Activated CD8-positive, alpha-beta T cell treated with anti-CD3 and anti-CD28 coated beads, Interleukin-2, amount 10 ng/mL, durations not matched to agents 7 days and 5 days (primary cell): ENCODE measurements at places on chromosomes 5 and 9. TPM values are rescaled to one million over a fixed set of nuclear protein-coding genes. Genes with fewer than 3 reads are reported as not detected.

- no peaks in the 10 kb centered on the region for H3K36me3 ChIP-seq
- H3K4me3 ChIP-seq, result no peak overlapping the region
- H3K4me1 ChIP-seq, result no peaks in the 10 kb centered on the region
Observed at GRCh38 chr9:134253606-134254205, 72.5 kb upstream of the RXRA start.

GRCh38 chr5:2139478-2139877 lies 256.8 kb upstream of the IRX4 start:
- H3K27me3 ChIP-seq, result no peaks in the 10 kb centered on the region
- no peak for DNase-seq
- no peaks in the 10 kb centered on the region for H3K4me1 ChIP-seq
- no peak overlapping the region for H3K4me3 ChIP-seq

- H3K4me1 ChIP-seq, result peaks cover 40% of the 10 kb centered on the region
- no peak overlapping the region for H3K27ac ChIP-seq
- no peak overlapping the region for H3K4me3 ChIP-seq
- H3K36me3 ChIP-seq, result no peaks in the 10 kb centered on the region
- no peak for DNase-seq
Observed at GRCh38 chr9:132853482-132853881, 24.6 kb downstream of the AK8 start.

- no peaks in the 10 kb centered on the region for H3K36me3 ChIP-seq
- peaks cover 20% of the 10 kb centered on the region for H3K27me3 ChIP-seq
- no peak for DNase-seq
- H3K27ac ChIP-seq, result no peak overlapping the region
Observed at GRCh38 chr5:73663161-73663859, 37.3 kb downstream of the ARHGEF28 start.

DNA sequence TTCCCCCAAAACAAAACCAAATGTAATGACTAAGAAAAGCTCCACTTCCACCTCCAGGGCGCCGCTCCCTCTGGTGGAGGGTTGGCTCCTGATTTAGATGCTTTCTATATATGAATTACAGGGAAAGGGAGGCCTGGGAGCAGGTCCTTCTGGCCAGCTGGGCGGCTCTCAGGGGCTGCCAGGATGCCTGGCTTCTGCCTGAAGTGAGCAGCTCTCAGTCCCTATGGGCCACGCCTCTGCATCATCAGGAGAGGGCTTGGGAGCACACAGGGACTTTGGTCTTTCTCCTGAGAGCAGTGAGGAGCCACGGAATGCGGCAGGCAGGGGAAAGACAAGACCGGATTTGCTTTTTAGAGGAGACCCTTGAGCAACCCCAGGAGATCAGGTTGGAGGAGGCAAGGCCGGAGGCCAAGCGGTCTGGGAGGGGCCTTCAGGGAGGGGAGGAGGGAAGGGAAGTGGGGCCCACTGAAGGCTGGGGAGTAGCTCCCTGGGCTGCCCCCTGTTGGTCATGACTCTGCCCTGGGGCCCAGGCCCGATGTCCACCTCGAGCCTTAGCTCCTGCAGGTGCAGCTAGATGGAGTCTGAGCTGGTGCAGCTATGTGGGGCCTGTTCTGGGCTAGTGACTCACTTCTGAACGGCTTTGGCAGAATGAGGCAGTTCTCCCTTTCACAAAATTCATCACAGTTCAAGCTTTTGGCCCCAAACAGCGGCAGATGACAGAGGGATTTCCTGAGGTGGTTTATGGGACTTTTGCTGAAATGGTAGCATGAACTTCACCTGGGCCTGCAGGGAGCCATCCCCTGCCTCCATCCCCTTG lies 11.3 kb upstream of the GRHPR start:
- peaks cover 22% of the 10 kb centered on the region for H3K4me1 ChIP-seq
- H3K4me3 ChIP-seq, result no peak overlapping the region
- H3K27ac ChIP-seq, result no peak overlapping the region
- peaks cover 5% of the 10 kb centered on the region for H3K27me3 ChIP-seq

DNA sequence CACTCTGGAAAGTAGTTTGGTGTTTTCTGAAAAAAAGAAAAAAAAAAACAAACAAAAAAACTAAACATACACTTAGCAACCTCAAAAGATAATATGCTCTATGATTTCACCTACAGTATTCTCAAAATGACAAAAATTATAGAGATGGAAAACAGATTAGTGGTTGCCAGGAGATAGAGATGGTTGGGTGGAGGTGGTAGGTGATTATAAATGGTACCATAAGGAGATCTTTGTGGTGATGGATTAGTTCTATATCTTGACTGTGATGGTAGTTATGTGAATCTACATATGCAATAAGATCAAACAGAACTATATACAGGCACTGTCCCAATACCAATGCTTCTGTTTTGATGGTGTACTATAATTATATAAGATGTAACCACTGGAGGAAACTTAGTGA lies 32.0 kb downstream of the PTBP3 start:
- no peak overlapping the region for H3K27ac ChIP-seq
- no peak overlapping the region for H3K4me3 ChIP-seq
- H3K36me3 ChIP-seq, result peaks cover 21% of the 10 kb centered on the region
- H3K27me3 ChIP-seq, result no peaks in the 10 kb centered on the region
- no peak for DNase-seq

GRCh38 chr9:68755752-68756151 lies 50.7 kb downstream of the PIP5K1B start:
- H3K27me3 ChIP-seq, result peaks cover 15% of the 10 kb centered on the region
- no peak overlapping the region for H3K27ac ChIP-seq

DNA sequence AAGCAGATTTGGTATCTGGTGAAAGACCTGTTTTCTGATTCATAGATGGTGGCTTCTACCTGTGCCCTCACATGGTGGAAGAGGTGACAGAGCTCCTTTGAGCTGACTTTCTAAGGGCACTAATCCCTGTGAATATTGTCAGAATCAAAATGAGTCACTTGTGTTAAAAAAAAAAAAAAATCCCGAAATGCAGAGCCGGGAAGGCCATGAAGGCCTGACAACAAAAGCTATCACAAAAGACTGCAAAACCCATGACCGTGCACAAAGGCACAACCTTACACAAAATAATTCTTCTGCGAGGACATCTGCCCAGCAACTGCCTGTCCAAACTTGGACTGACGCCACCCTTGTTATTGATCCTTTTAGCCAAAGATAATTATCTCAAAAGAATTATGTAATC lies 19.6 kb upstream of the UBTD2 start:
- H3K36me3 ChIP-seq, result no peaks in the 10 kb centered on the region
- no peak overlapping the region for H3K27ac ChIP-seq
- DNase-seq, result no peak
- H3K27me3 ChIP-seq, result peaks cover 9% of the 10 kb centered on the region

- H3K4me3 ChIP-seq, result no peak overlapping the region
- no peak for DNase-seq
- peak overlapping the region; percentile 83 for H3K27ac ChIP-seq
- H3K27me3 ChIP-seq, result no peaks in the 10 kb centered on the region
Observed at GRCh38 chr9:114694146-114694545, 12.2 kb upstream of the TEX48 start.

DNA sequence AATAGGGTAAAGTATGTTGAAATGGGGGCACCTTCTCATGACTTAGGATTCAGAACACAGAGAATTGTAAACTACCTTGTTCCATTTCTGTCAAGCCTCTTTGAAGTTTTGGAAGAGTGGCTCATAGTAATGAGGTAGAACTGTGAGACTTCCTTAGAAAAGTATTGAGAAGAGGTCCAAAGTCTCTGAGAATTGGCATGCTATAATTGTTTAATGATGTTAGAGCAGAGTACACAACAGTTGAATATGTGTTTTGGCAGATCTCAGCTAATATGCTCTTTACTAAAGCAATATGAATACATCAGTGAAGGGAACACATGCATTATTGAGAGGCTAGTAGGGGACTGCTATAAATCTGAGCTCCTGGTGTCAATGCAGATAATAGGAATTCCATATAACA lies 579.4 kb upstream of the RIOK2 start:
- DNase-seq, result no peak
- H3K36me3 ChIP-seq, result no peaks in the 10 kb centered on the region
- no peaks in the 10 kb centered on the region for H3K4me1 ChIP-seq
- H3K4me3 ChIP-seq, result no peak overlapping the region

DNA sequence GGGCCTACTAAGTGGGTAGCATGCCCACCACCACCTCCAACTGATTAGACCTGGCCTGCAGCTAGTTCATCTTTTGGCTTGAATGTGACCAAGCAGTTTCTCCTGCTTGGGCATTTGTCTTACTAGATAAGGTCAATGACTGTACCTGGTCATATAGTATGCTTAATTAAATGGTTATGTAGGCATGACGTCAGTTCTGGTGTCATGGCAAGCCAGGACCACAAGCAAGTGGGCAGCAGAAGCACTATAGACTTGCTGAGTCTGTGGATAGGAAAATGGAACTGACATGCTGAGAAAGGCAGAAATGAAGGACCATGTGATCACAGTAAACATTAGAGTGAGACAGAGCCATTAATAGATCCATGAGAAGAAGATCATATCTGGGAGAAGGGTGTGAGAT lies 55.6 kb upstream of the C6 start:
- H3K36me3 ChIP-seq, result no peaks in the 10 kb centered on the region
- DNase-seq, result no peak
- H3K27me3 ChIP-seq, result no peaks in the 10 kb centered on the region
- H3K27ac ChIP-seq, result no peak overlapping the region
- H3K4me3 ChIP-seq, result no peak overlapping the region
- H3K4me1 ChIP-seq, result no peaks in the 10 kb centered on the region

GRCh38 chr5:168030912-168031311 lies 260.5 kb upstream of the WWC1 start:
- no peak overlapping the region for H3K27ac ChIP-seq
- H3K36me3 ChIP-seq, result no peaks in the 10 kb centered on the region
- no peak for DNase-seq
- H3K4me1 ChIP-seq, result no peaks in the 10 kb centered on the region

DNA sequence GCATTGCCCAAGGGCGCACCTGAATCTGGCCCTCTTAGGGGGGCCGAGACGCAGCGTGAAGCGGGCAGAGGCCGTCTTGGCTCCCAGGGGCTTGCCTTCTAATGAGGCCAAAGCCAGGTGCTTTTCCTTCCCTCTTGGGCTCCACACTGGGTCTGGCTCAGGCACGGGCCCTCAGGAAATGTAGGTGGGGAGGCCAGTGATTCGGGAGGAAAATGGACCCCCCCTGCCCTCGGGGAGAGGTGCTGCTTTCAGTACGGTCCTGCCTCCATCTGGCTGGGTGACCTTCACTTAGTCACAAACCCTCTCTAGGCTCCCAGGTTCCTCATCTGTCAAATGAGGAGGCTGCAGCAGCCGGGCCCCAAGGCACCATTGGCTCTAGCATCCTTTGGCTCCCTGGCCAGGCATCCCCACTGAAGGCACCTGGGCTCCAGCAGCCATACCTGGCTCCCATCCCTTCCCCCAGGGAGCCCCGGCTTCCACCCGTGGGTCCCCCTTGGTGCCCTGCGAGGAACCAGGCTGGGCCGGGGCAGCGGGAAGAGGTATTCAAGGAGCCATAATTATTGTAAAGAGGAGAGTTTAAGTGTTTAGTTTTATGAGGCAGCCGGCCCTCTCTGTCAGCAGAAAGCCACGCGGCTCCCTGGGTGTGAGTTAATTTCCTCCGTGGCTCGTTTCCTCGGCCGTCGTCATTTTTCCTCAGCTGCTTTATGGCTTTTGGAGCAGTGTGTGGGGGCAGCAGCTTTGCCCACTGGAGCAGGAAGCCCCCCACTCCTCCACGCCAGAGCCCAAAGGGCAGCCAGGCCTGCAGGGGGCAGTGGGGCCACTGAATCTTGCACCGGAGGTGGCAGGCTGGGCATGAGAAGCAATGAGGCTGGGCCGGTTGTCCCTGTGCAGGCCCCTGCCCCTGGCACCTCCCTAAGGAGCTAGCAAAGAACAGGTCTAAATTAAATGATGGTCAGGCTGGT lies 24.9 kb upstream of the UNC5A start:
- H3K27me3 ChIP-seq, result peaks cover 14% of the 10 kb centered on the region
- H3K36me3 ChIP-seq, result no peaks in the 10 kb centered on the region
- no peak overlapping the region for H3K4me3 ChIP-seq

DNA sequence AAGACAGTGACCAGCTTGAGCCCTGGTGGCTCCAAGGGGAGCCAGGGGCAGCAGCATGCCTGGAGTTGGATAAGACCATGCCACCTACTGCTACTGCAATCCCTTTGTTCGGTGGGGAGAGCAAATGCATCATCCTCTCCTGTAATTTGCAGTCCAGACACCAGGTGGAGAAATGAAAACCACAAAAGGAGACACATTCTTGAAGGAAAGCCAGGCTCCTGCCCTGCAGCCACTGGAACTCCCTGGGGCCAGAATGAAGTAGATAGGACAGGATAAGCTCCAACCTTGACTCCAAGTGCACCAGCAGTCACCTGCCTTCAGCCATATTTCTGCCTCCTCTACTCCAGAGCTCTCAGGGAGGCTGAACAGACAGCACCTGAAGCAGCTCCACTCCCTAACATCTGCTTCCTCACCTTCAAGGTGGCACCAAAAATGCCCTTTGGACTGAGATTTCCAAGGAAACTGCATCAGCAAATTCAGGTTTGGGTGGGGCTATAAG lies 65.1 kb upstream of the IQGAP2 start:
- H3K4me1 ChIP-seq, result peaks cover 27% of the 10 kb centered on the region
- peak; percentile 62 for DNase-seq
- H3K27ac ChIP-seq, result no peak overlapping the region
- no peaks in the 10 kb centered on the region for H3K27me3 ChIP-seq

DNA sequence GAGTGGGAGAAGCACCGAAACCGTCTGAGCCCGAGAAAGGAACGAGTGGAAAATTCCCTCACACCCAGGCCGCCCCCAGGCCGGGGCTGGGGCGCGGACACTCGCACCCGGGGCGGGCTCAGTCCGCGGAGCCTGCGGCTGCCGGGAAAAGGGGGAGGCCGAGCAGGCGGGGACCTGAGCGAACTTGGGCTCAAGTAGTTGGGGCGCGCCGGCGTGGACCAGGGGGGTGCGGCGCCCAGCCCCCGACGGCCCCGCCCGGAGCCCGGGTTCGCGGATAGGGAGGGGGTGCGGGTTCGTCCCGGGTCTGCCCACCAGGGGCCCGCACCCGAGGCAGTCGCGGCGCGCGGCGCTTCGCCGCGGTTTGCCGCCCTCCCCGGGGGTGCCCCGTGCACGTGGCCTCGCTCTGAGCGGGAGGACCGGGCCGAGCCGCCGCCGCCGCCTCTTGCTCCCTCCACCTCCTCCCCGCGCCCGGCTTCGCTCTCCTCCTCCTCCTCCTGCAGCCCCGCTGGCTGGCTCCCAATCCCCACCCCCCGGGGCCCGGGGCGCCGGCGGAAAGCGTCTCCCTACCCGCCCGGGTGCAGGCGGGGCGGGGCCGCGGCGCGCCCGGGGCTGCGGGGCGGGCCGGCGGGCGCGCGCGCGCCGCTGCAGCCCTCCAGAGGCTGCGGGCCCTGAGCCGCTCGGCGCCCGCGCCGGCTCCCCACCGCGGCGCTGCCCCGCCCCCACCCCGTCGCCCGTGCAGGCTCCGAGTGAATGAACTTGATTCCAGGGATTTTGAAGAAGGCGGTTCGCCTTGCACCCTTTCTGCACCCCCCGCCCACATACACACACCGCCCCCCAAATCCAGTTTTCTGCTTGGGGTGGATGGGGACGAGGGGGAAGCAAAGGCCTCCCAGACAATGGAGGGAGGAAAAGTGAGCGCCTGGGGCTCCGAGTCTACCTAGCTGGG lies 1.3 kb upstream of the NFIB start:
- peak overlapping the region; percentile 70 for H3K4me3 ChIP-seq
- H3K4me1 ChIP-seq, result peaks cover 16% of the 10 kb centered on the region
- peaks cover 9% of the 10 kb centered on the region for H3K36me3 ChIP-seq
- no peak overlapping the region for H3K27ac ChIP-seq
- H3K27me3 ChIP-seq, result peaks cover 54% of the 10 kb centered on the region

RXFP3 gene
- not detected for total RNA-seq

SPATA31E1 gene
- not detected for total RNA-seq

TRPM3 gene
- total RNA-seq, result not detected

HAVCR2 gene
- total RNA-seq, result 77.6 TPM

SLC6A18 gene
- not detected for total RNA-seq

AK8 gene
- total RNA-seq, result 0.39 TPM

HK3 gene
- total RNA-seq, result not detected

IFNB1 gene
- not detected for total RNA-seq

PCDHGA6 gene
- 0.08 TPM for total RNA-seq

SNX18 gene
- 17.1 TPM for total RNA-seq

TAF11L5 gene
- not detected for total RNA-seq
